ENCODE measurements at places on chromosomes 5 and 9. TPM values are rescaled to one million over a fixed set of nuclear protein-coding genes. Genes with fewer than 3 reads are reported as not detected.

SV2C gene
- total RNA-seq, result 0.42 TPM

TRPM3 gene
- 0.13 TPM for total RNA-seq

CDC20B gene
- total RNA-seq, result not detected

RC3H2 gene
- 57.8 TPM for total RNA-seq

GRPEL2 gene
- total RNA-seq, result 8.3 TPM

CRB2 gene
- total RNA-seq, result not detected

ARHGEF28 gene
- 31.2 TPM for total RNA-seq

ARHGAP26 gene
- 40.7 TPM for total RNA-seq

FCN2 gene
- total RNA-seq, result not detected

HSPB3 gene
- total RNA-seq, result 68.8 TPM

PCDHGA9 gene
- 4.1 TPM for total RNA-seq

CACFD1 gene
- 27.8 TPM for total RNA-seq

BTNL9 gene
- total RNA-seq, result 20.3 TPM

FOXD4L4 gene
- total RNA-seq, result not detected

ADAM19 gene
- 43.6 TPM for total RNA-seq

TRIO gene
- total RNA-seq, result 155 TPM

BSPRY gene
- total RNA-seq, result 0.99 TPM

FOXD4 gene
- 0.32 TPM for total RNA-seq

PARP8 gene
- total RNA-seq, result 11.1 TPM

SLC22A5 gene
- 7.5 TPM for total RNA-seq

IRX4 gene
- not detected for total RNA-seq

ANKS6 gene
- 31.4 TPM for total RNA-seq

CMYA5 gene
- 4.2 TPM for total RNA-seq

HTR4 gene
- not detected for total RNA-seq

C9 gene
- not detected for total RNA-seq

IL4 gene
- not detected for total RNA-seq

RXFP3 gene
- not detected for total RNA-seq

CAMK4 gene
- total RNA-seq, result 3.3 TPM

GNE gene
- total RNA-seq, result 34.1 TPM

STKLD1 gene
- total RNA-seq, result 0.26 TPM

FIBCD1 gene
- 0.40 TPM for total RNA-seq

HK3 gene
- total RNA-seq, result 4.2 TPM

AGXT2 gene
- not detected for total RNA-seq

C5orf58 gene
- total RNA-seq, result not detected

C9orf50 gene
- total RNA-seq, result not detected

SERF1A gene
- 7.6 TPM for total RNA-seq

OR1Q1 gene
- not detected for total RNA-seq

GRXCR2 gene
- total RNA-seq, result not detected

B4GALT7 gene
- total RNA-seq, result 16.4 TPM

CDKN2B gene
- 9.9 TPM for total RNA-seq

FGF1 gene
- total RNA-seq, result 2.9 TPM

THBS4 gene
- total RNA-seq, result 29.7 TPM

WNT8A gene
- total RNA-seq, result not detected

SELENOP gene
- total RNA-seq, result 200 TPM

C9orf153 gene
- 0.46 TPM for total RNA-seq

PLAC8L1 gene
- total RNA-seq, result not detected

PMPCA gene
- total RNA-seq, result 33.6 TPM

HTR1A gene
- total RNA-seq, result not detected
